ENCODE measurements at places on chromosomes 12 and 14.

DNA sequence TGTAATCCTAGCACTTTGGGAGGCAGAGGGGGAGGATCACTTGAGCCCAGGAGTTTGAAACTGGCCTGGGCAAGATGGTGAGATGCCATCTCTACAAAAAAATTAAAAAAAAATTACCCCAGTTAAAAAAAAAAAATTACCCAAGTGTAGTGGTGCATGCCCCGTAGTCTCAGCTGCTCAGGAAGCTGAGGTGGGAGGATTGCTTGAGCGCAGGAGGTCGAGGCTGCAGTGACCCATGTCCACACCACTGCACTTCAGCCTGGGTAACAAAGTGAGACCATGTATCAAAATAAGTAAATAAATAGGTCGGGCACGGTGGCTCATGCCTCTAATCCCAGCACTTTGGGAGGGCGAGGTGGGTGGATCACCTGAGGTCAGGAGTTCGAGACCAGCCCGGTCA is 128.8 kb downstream of the VRK1 start:
- DNase-seq = no peak

- no peak for DNase-seq
Measured at GRCh38 chr14:31477248-31477647, 10.6 kb downstream of the GPR33 start.

- DNase-seq = peak; percentile 32
Measured at GRCh38 chr12:105740369-105740768, 398.4 kb downstream of the NUAK1 start.

DNA sequence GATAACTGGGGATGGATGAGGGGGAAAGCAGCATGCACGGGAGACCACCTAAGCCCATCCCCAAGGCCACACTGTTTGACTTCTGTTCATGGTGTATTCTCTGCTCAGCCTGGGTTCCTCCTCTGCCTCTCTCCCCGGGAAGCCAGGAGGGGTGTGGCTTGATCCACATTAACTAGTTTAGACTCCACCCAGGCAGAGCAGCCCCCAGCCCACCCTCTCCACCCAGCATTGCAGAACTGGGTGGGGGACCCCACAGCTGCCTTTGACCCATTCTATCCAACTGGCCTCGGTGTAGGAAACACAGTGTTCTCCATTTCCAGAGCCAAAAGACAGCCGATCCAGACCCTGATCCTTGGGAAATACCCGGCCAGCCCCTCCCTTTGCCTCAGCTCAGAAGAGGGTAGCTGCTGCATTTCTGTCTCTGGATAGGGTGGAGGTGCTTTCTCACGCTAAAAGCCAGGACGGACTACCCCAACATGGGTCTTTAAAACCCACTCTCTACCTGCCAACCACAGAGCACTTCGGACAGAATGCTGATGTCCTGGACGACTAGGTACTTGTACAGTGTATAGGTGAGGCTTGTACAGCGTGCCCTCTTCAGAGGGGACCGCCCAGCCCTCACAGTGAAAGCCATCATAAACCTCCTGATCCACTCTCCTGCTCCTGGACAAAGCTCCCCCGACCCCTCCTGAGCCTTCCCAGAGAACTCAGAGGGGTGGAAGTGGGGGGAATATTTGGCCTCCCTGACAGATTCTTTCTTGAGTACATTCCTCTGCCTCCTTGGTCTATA is 9.4 kb downstream of the SPRYD3 start:
- no peak for DNase-seq

DNA sequence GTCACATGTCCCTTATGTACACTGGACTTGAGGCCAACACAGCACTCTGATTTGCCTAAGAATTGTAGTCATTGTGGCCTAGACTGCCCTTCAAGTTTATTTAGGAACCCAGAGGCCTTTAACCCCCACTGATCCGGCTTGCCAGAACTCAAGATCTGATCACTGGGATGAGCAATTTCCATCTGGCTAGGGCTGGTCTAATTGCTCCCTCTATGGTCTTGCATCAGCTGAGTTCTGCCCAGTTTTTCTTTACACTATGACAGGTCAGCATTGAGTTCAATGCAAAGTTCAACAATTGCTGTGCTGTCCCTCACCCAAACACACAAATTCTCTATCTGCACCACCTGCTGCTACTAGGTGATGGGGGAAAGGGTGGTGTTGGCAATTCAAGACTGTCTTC is 146.9 kb upstream of the MDGA2 start:
- no peak for DNase-seq

GRCh38 chr12:132333273-132333672 is 3.9 kb upstream of the GALNT9 start:
- DNase-seq = no peak

GRCh38 chr14:106185837-106186233 is 659.5 kb downstream of the TMEM121 start:
- DNase-seq = no peak

DNA sequence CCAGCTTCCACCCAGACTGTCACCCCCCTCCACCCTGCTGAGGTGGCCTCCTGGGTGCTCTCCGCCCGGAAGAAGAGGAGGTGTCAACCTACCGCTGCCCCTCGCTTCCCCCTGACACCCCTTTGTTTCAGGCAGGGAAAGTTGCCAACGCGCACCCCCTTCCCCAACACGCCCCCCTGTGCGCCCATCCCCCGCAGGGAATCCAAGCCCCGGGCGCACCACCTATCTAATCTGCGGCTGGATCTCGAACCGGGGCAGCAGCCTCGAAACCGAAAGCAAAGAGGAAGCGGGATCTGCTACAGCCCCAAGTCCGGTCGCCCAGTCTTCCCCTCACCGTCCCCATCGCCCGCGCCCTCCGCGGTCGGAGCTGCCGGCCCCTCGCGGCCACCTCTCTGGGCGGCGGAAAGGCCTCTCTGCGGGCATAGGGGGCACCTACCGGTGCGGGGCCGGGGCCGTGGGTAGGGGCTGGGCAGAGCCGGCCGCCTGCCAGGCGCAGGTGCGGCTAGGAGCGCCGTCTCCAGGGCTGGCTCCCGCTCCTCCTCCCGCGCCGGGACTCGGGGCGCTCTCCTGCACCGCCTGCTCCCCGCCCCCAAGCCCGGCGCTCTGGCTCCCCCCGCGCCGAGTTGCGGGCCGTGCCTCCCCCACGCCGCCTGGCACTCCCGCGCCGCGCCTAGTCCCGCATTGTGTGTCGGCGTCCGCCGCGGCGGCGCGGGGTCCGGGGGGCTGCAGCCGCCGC is 18.3 kb upstream of the PLEKHH1 start:
- no peak for DNase-seq

DNA sequence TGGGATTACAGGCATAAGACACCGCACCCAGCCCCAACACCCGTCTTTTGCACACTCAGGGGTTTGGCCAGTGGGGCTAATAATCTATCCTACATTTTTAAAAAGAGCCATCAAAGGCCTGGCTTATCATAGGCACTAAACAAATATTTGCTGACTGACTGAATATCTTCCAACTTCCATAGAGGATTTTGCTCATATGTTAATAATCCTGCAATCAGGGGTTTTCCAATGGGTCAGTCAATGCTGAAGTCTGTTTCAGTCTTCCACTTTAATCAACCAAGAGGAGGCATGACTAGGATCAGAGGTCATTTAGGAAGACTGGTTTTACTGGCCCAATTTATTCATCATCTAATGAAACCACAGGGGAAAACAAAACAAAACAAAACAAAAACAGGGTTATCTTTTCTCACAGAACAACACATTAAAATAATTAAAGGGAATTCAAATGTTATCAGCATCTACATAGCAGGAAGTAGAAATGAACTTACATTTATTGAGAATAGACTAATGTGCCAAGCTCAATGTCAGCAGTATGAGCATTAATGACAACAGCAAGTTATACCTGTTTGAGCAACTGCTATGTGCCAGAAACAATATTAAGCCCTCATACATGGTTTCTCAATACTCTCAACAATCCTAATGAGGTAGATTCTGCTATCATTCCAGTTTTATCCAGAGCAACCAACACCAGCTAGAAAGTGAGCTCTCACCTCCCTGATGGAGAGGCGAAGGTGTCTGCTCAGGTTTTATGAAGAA is 372.2 kb downstream of the EGLN3 start:
- DNase-seq = no peak
